ENCODE measurements at places on chromosomes 2 and 18.

- no peak for DNase-seq
These were observed 62.9 kb downstream of the MTHFD2 start for GRCh38 chr2:74261204-74261864.

DNA sequence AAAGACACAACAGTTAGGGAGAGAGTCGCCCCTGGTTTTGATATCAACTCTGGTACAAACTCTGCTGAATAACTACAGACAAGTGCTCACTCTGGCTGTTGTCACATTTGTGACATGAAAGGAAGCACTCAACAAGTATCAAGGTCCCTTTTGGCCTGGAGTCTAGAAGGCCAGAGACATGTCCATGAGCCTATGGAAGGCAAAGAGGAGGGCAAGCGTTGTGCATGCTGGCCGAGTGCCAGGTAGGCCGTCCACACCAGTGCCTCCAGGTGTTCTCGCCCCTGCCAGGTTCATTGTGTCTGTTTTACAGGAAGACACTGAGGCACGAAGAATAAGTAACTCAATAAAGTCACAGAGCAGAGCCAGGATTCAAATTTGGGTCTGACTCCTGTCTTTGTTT is 21.1 kb downstream of the ILKAP start:
- no peak for DNase-seq

DNA sequence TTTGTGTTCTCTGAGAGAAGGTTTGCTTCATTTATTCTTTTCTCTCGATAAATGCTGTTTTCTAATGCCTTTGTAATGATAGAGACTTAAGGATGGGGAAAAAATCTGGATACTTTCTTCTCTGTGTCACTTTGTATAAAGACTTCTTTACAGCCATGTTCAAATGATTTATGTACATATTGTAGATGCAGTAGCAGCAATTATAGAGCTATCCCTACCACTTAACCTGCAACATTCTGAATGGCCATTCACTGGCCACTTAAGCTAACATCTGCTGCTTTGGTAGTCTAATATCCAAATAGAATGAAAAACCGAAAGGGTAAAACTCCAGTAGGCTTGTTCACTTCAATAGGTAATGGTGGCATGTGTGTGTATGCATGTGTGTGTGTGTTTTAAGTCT is 97.8 kb downstream of the CSRNP3 start:
- no peak for DNase-seq

DNA sequence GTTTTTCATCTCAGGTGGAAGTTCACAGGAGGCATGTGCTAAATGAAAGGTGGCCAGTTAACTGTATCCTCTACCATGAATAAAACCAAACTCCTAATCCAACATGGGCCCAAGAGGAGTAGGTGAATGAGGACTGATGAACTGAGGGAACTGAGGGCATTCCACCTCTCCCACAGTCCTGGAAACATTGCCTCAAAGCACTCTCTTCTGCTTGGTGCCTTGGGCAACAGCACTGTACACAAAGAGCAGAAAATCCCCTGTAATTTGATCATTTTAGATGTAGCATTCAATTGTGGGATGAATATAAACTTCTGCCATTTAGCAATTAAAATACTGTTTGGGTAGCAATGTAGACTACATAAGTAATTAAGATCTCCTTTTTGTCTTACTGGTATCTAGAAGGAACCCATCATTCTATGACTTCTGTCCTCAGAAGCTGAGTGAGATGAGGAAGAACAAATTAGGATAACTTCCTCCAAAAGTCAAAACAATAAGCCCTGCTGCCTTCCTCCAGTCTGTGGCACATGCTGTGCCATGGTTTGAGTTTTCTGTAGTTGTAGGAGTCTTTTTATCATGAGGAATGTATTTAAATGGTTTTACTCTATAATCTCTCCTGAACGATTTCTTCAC is 86.7 kb upstream of the ZEB2 start:
- peak; percentile 74 for DNase-seq

DNA sequence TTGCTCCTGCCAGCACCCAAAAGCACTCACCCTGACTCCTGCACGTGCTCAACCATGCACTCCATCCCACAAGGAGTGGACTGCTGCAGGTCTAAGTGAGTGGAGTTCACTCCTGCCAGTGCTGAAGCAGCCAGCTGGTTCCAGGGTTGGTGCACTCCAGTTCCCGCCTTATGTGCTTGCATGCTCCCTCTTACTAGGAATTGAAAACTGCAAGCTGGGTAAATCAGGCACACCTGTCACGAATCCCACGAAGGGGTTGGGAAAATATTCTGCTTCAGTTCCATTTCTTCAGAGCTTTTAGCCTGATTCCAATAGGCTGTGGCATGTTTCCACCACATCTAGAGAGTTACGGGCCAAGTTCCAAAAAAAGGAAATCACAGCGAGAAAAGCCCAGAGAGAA is 1365.5 kb upstream of the CHAC2 start:
- no peak for DNase-seq

GRCh38 chr2:63871864-63872263 is 30.2 kb downstream of the UGP2 start:
- DNase-seq: no peak

- no peak for DNase-seq
These were observed 15.1 kb downstream of the RDH14 start for GRCh38 chr2:18545384-18545783.

- no peak for DNase-seq
These were observed 8.3 kb downstream of the CTAGE1 start for GRCh38 chr18:22409445-22409844.

DNA sequence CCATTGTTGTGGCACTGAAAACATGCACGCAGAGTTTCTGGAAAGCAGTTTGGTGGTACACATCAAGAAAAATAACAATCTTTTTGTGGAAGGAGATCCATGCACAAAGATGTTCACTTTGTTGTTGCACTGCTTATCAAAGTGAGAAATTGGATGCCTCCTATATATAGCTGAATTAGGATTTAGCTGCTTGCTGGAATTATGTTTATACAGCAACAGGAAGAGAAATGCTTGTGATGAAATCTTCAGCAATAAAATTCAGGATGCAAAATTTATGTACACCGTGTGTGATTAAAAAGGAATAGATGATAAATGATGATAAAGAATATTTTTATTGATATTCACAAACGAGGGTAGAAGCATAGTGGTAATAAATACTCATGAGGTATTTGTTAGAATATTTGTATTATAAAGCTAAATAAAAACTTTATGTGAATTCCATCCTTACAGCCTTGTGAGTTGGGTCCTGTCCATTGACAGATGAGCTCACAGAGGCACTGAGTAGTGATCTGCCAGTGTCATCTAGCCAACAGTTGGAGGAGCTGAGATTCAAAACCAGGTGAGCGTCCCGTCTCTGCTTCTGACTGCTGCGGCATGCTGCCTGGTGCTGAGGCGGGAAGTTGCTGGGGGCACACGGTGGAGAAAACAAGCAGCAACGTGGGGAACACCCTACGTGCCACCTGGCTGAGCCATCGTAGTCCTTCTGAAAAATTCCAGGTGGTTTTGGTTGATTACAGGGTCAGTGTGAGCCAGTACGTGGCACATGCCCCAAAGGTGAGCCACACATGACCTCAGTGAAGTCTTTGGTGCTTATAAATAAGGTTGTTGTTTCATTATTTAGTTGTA is 80.2 kb downstream of the ASAP2 start:
- no peak for DNase-seq

DNA sequence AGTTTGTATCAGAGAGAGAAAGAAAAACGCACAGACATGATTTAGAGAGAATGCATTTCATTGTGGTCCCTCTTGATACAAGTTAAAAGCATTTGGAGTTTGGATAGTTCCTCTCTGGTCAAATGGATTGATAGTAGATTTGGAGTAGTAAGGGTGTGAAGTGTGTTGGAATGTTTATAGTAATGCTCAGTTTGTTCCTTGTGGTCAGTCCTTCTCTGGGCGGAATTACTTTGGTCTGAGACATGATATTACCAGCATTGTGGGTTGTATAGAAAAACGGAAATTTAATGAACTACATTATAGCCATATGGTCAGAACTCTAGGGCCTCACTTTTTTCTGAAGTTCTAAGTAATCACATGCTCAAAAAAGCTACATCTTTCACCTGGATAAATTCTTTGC is 178.9 kb downstream of the AGAP1 start:
- no peak for DNase-seq

GRCh38 chr2:18645315-18645714 is 55.9 kb upstream of the NT5C1B start:
- no peak for DNase-seq

- DNase-seq: no peak
These were observed 585.0 kb downstream of the NR4A2 start for GRCh38 chr2:155747531-155747930.

DNA sequence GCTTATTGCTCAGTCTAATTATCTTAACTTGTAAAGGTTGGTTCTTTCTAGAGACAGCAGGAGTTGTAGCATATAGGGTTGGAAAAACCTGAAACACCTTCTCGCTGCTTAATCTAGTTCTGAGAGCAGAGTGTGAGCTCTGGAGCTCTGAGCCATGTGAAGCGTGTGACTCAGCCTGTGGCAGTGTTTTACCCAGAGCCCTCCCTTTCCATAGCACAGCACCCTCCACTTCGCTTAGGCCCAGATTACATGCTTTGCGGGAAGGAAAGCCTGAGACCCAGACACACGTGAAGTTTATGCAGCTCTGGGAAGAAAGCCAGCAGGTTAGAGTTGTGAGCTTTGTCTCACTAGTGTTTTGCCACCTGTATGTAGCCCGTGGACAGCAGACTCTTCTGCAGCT is 74.5 kb downstream of the INPP4A start:
- DNase-seq: no peak

GRCh38 chr2:69166812-69167468 is 154.0 kb downstream of the ANTXR1 start:
- no peak for DNase-seq

DNA sequence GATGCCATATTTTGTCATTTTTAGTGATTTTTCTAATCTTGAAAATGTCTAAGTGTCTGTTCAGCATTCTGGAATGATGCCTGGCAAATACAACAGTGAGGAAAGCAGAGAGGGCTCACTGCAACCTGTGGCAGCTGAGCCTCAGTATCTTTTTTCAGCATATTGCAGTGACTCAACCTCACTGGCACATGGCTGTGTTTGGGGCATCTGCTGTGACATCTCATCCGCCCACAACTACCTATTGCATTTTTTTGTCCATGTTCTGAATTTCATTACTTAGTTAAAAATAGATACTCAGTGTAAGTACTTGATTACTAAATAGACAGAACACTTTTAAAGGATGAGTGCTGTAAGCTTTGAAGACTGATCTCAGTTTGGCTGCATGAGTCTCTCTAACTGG is 10.7 kb downstream of the BABAM2 start:
- peak; percentile 75 for DNase-seq

DNA sequence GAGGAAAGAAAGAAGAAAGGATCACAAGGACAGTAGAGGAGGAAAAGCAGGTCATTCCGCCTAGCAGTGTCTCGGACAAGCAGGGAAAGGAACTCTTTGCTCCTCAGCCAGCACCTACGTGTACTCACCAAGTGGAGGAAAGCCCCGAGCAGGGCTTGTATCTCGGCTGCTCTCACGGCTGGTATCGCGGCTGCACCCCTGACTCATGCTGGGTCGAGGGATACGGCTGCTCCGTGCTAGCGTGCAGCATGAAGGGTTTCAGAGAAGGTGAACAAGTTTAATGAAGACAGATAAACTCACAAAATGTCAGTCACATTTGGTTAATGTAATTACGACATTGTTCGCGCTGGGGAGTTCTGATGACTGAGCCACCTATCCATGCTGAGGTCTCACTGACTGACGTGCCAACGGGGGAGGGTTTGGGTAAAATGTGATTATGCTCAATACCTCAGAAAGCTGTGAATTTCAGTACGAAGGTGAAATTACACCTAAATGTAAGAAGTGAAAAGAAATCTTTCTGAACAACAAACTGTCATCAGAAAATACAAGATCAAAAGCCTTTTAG is 112.1 kb upstream of the RNU4ATAC start:
- no peak for DNase-seq

- DNase-seq: no peak
These were observed 160.3 kb downstream of the IKZF2 start for GRCh38 chr2:212991120-212991519.

- DNase-seq: no peak
These were observed 1.4 kb upstream of the ZFP36L2 start for GRCh38 chr2:43227830-43228281.

DNA sequence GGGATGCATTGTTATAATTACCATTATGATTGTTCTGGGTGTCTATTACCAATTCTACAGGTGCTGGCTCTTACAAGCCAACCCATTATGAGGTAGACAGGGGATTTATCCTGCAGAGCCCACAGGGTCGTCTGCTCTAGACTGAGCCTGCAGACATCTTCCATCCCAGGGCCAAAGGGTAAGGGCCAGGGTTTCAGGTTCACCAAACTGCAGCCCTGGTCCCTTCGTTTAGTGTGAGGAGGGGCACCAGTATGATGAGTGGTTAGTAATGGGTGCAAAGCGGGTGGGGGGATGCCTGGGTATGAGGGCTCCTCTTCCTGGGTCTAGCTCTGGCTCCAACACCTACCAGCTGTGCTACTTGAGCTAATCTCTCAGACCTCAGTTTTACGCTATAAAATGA is 1.2 kb upstream of the ARID5A start:
- no peak for DNase-seq

DNA sequence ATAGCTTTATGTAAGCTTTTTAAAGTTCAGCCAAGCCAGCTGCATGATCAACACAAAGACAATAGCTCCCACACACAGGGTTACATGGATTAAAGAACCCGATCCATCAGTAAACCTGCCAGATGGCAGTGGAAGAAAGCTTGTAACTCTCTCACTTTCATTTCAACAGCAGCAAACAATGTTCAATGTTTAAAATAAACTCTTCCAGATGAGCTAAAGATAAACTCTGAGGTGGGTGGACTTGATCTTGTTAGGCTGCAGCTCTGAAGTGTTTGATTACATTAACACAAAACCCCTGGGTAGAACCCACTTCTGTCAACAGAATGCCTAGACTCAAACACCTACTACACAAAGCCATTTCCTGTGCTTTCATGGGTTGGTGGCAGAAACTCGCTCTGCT is 13.9 kb downstream of the RDH14 start:
- DNase-seq: no peak

DNA sequence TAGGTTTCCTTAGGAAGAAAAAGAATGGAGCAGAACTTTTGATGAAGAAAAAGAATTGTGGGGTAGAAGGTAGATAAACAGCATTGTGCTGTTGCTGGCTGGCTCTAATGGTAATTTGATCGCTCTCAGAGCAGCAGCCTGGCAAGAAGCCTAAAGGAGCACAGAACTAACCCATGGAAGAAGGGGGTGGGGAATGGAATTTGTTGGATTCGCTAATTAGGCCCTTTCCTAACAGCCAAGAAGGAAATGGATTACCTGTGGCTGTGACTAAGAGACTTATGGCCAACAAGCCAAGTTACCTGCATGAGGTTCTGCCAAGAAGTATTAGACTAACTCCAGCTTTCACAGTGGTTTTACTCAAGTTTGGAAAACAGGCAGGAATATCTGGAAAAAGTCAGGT is 210.6 kb downstream of the IKZF2 start:
- DNase-seq: no peak
